ENCODE measurements at places on chromosomes 1 and 21.

- no peak for DNase-seq
Observed at GRCh38 chr21:33686386-33686785, 44.1 kb downstream of the ITSN1 start.

- DNase-seq, result no peak
Observed at GRCh38 chr1:237204841-237205240, 162.9 kb downstream of the RYR2 start.

DNA sequence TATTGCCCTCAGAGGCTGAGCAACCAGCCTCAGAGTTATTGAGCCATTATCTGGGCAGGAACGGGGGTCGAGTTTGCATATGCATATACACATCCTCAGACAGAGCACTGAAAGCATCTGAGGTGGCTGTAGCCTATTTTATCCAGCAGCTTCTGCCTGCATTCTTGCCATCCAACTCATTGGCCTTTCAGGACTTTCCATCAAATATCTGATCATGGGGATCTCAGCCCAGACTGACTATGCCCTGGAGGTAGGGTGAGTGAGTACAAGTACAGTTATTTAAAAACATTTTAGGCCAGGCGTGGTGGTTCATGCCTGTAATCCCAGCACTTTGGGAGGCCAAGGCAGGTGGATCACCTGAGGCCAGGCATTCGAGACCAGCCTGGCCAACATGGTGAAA lies 1.8 kb upstream of the MTF1 start:
- no peak for DNase-seq

GRCh38 chr1:69167876-69168275 lies 399.8 kb upstream of the LRRC7 start:
- no peak for DNase-seq

DNA sequence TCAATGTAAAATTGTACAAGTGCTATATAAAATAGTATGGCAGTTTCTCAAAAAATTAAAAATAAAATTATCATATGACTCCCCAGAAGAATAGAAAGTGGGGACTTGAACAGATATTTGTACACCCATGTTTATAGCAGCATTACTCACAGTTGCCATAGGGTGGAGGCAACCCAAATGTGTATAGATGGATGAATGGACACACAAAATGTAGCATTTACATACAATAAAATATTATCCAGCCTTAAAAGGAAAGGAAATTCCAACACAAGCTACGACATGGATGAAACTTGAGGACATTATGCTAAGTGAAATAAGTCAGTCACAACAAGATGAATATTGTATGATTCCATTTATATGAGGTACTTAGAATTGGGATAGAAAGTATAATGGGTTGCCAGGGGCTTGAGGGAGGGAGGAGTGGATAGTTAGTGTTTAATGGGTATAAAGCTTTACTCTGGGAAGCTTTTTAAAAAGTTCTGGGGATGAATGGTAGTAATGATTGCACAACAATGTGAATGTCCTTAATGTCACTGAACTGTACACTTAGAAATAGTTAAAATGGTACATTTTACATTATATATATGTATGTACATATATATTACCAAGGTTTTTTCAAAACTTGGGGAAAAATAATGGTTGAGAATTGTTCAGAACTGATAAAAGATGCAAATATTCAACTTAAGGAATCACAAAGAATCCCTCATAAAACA lies 53.0 kb upstream of the ADORA3 start:
- no peak for DNase-seq

DNA sequence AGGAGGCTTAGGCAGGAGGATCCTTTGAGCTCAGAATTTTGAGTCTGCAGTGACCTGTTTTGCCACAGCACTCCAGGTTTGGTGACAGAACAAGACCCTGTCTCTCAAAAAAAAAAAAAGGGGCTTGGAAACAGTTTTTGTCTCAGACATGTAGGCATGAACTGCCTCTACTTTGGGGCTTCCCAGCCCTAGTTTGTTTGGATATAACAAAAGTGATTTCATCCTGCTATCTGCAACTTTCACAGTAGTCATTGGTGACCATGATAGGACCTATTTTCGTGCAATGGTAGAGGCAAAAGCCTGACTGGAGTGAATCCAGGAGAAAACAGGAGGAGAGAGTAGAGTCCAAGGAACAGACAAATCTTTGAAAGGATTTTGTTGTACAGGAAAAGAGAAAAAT lies 20.3 kb upstream of the EVI5 start:
- DNase-seq, result no peak

DNA sequence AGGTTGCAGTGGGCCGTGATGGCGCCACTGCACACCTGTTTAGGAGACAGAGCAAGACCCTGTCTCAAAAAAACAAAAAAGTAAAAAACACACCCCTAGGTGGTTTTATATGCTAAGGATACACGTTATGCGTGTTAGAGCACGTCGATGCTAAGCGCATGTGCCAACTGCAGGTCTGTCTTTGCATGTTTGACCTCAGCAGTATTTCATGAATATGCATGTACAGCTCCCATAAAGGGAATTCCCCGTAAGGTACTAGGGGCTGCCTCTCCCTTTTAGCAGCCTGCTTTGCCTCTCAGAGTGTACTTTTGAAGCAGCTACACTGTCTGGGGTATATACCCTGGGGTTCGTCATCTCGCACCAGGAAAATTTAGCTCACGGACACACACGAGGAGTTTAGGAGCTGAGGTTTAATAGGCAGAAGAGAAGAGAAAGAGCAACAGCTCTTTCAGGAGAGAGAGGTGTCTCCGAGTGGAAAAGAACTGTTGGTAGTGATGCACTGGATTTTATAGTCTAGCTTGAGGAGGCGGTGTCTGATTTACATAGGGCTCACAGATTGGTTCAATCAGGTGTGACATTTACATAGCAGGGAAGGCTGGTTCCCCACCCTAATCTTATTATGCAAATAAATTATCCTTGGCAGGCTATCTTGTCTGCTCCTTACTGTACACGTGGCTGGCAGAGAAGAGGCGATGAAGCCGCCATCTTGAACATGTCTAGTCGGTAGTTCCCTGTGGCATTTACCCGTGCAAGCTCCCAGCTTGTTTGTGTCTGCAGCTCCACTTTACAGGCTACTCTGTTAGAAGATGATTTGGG lies 4.2 kb upstream of the OTUD3 start:
- DNase-seq, result no peak
